ENCODE measurements at places on chromosomes 3 and 15.

DNA sequence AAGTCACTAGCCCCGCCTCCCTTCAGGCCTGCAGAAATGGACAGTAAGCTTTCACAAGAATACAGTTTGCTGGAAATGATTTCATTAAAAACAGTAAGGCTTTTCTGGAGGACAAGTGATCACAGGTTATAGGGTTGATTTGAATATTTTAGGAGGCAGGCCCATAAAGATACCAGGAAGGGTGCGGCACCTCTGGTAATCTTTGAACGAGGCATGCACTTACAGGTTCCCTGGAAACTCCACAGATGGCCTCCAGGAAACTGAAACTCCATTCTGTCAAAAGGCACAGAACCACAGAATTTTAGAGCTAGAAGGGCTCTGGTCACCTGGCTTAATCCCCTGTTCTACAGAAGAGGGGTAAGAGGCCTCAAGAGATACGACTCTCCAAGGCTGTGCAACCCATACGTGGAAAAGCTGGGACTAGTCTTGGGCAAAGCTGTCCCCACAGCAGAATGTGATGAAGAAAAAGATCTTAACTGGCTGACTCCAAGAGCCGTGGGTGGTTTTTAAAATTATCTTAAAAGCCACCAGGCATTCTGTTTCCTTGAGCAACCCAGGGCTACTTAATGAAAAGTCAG lies 1.2 kb downstream of the STARD5 start:
- DNase-seq = no peak

DNA sequence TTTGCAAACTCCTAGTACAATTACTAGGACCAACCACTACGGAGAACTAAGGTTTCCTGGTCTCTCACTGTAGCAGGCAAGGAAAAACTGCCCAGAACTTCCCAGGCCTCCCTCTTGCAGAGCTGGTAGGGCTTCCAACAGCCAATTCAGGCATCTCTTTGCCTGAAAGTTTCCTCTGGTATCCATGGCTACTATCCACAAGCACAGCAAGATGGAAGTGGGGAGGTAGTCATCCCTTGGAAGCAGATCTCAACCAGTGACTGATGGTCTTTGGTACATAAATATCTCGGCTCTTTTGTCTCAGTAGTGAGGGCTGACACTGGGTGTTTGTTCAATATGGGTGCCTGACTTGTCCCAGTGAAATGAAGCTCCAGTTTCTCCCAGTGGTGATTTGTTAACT lies 201.3 kb upstream of the MRPL3 start:
- DNase-seq = no peak

GRCh38 chr3:47520756-47521155 lies 7.2 kb upstream of the ELP6 start:
- DNase-seq = no peak

DNA sequence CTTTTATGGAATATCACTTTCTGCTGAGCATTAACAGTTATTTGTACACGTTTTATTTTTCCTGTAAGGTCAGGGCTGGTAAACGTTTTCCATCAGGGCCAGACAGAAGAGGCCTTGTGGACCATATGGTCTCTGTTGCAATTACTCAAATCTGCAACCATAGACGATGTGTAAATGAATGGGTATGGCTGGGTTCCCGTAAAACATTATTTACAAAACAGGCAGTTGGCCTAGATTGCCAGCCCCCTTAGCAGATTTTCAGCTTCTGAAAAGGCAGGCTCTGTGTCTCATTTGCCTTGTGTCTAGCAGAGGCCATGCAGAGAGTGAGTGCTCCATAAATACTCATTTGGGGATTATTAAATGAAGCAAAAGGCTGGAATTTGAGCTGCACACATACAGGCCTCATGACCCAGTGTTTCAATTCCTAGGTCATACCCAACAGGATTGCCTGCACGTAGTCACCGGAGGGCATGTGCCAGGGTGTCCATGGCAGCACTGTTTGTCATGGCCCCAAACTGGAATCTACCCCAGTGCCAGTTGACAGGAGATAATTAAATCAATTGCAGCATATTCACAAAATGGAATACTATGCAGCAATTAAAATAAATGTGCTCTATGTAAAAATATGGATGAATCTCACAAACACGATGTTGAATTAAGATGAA lies 51.3 kb downstream of the GPD1L start:
- DNase-seq = no peak

DNA sequence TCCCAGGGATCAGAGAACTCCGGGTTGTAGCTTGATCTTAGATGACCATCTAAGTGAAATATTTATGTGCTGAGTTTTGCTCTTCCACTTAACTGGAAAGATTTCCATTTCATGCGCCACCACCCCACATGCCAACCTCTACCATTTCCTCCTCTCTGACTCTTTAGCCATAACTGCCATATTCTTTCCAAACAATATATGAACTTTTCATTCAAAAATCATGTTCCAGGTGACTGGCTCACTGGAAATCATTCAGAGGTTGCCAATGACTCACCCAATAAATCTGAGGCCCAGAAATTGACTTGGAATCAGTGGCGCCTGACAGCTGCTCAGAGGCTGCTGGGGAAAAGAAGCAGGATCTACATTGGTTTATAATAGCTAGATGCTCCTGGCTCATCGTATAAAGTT lies 31.6 kb upstream of the FAM174B start:
- no peak for DNase-seq

- DNase-seq = no peak
Measured at GRCh38 chr15:67168694-67169093, 85.8 kb downstream of the AAGAB start.

- DNase-seq = no peak
Measured at GRCh38 chr3:157159037-157159761, 748 bp downstream of the CCNL1 start.

DNA sequence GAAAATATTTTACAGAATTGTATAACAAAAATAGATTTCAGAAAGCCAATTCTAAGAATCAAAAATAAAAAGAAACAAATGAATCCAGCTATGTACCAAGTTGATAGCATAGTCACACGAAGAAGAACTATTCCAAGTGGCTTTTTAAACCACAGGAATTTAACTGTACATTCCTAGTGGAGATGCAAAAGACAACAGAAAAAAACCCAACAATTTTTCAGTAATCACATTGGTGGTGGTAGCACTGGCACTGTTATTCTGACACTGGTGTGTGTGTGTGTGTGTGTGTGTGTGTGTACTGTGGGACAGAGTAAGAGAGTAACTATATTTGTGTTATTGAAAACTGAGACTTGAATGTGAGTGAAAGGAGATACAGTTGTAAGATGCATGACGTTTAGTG lies 9.1 kb downstream of the BFSP2 start:
- peak; percentile 70 for DNase-seq

Measured in mesenchymal stem cell (in vitro differentiated cells and primary cell).